G401 (cell line): ENCODE measurements at places on chromosomes 1 and 21. TPM values are rescaled to one million over a fixed set of nuclear protein-coding genes. Genes with fewer than 3 reads are reported as not detected.

Gene TFF2
- not detected in 2 replicates for total RNA-seq

DNA sequence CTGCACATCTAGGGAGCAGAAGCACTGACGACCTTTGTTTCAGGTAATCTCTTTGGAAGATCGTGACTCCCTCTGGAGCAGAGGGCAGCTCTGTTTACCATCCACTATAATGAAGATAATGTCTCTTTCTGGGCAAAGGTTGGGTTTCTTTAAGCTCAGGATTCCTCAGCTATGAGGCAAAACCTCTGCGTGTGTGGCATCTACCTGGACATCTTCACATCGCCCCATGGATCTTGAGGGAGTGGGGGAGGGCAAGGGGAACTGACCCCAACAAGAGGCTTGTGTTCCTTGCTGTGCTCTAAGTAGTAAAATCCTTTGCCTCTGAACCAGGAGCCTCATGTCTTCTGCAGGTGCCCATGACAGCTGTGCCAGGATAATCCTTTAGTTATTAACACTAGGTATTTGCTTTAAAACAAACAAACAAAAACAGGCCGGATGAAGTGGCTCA, 19.6 kb downstream of the SPATA45 start:
- DNase-seq = no peak

Gene CYB5RL
- total RNA-seq = 5.5 and 6.2 TPM in 2 replicates

DNA sequence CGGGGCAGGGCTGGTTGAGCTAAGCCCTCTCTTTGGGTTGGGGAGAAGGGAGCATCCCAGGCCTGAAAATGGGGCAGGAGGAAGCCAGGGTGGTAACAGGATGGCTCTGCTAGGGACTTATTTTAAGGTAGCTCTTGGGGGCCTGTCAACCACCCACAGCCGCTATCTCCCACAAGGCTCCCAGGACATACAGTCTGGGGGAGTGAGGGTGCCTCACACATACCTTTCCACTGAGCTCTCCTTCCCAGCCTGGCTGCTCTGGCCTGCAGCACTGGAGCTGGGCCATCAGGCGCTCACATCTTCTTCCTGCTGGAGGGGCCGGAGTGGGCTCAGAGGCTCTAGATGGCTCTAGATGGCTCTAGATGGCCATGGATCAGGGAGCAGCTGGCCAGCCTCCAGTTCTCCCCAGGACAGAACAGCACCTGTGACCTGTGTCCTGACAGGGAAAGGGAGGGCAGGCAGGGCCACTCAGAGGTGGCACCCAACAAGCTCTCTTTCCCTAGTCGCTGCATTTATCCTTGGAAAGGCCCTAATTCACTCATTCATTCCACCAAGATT, 11.0 kb upstream of the NPPB start:
- no peak for DNase-seq

Gene GPR37L1
- not detected in 2 replicates for total RNA-seq

- peak; percentile 2 for DNase-seq
These were observed 206.7 kb upstream of the C1orf87 start for GRCh38 chr1:60280256-60280655.

- DNase-seq = peak; percentile 38
These were observed 31.9 kb downstream of the MROH9 start for GRCh38 chr1:170967042-170967910.

DNA sequence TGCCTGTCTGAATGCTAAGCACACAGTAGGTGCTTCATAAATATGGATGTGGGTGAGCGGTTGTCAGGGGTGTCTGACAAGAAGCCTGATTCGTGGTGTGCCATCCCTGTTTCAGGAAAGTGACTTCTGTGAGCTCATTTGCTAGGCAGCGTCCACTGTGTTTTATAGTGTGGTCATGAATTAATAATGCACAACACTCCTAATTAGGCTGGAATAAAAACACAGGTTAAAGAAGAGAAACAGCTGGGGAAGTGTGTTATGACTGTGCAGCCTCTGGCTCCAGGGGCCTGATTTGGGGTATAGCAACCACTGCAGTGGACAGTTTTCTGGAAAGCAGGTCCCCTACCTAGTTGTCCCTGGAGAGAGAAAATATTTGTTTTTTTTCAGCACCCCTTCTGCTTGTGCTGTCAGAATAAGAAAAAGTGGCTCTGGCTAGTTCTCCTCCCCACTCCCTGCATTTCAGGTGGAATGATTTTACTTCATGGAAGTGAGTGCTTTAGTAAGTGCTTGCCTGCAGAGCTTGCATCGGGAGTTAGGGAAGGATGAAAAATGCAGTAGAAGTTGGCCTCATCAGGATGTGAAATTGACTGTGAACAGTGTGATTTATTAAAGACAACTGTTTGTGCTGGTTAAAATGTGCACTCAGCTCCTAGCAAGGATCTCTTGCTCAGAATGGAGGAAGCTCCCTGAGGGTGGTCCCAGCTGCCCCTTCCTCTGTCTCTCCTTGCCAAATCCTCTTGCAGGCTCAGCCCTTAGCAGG, 333.8 kb downstream of the HHAT start:
- no peak for DNase-seq

Gene PLXNA2
- 0.55 and 0.92 TPM in 2 replicates for total RNA-seq

GRCh38 chr1:89630048-89630447, 2.9 kb upstream of the LRRC8C start:
- no peak for DNase-seq

Gene PLA2G4A
- total RNA-seq = 0.06 TPM in 1 of 2 replicates, not detected in the other

DNA sequence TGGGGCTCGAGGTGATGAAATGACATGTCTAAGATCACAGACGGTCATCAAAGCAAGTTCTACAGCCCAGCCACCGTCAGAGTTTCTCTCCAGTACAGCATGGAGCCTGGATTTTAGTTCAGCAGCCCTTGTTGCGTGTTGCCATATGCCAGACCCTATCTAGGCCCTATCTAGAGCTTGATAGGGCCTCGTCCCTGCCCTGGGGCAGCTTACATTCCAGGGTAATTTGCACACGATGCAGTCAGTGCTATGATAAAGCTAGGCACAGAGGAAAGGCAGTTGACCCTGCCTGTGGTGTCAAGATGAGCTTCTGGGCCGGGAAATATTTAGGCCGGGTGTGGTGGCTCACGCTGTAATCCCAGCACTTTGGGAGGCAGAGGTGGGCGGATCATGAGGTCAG, 18.9 kb downstream of the ETV3L start:
- DNase-seq = no peak

- DNase-seq = no peak
These were observed 91.4 kb upstream of the LYPLAL1 start for GRCh38 chr1:219081943-219082925.

Gene ITLN2
- not detected in 2 replicates for total RNA-seq

GRCh38 chr1:182430263-182431068, 19.5 kb upstream of the RGSL1 start:
- DNase-seq = no peak

GRCh38 chr1:169802888-169803287, 8.2 kb upstream of the METTL18 start:
- DNase-seq = no peak
